ENCODE measurements at places on chromosomes 6 and 20.
A peak's percentile ranks its signal among the peaks of the same experiment; 100 is the strongest.

DNA sequence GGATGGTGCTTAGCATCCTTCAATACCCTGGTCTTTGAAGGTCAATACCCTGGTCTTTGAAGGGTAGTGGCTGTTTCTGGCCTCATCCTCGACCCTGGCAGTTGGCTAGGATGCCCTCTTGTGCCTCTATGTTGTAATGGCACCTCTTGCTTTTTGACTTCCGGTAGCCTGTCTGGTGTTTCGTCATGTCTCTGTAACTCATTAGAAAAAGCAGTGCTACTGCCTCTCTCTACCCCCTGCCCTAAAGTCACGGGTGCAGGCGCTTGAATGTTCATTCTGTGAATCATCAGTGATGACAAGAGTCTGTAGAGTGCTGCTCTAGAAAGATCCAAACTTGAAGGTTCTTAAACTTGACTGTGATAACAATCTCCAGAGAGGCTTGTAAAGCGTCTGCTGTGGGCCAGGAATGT lies 28.3 kb downstream of the RSPO4 start:
- DNase-seq, result no peak

DNA sequence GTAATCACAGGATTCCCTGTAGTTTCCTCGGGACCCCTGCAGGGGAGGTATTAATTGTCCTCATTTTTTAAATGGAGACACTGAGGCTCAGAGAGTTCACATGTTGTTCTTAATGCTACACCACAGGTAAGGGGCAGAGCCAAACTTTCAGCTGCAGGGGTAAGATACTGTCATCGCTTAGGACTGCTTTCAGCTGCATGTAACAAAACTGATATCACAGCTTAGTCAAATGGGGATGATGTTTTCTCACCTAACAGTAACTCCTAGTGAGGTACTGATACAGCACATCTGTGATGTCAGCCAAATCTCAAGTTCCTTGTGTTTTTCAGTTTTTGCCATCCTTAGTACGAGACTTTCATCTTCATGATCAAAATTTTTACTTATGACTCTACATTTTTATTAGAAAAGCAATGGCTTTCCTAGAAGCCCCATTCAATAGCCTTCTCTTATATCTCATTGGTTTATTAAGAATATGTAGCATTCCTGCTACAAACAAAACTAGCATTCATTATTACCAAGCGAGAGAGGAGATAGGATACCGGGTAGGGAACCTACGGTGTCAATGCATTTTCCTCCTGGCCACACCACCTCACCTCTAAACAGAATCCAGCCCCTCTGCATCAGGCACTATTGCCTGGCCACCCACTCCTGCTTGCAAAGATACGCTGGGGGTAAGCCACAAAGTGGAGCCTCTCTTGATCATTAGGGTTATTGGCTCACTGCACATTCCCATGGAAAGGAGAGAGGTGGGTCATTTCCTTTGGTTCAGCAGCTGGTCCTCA lies 557.5 kb downstream of the CD83 start:
- DNase-seq, result no peak

GRCh38 chr6:33316603-33317418 lies 733 bp downstream of the ZBTB22 start:
- DNase-seq, result no peak

DNA sequence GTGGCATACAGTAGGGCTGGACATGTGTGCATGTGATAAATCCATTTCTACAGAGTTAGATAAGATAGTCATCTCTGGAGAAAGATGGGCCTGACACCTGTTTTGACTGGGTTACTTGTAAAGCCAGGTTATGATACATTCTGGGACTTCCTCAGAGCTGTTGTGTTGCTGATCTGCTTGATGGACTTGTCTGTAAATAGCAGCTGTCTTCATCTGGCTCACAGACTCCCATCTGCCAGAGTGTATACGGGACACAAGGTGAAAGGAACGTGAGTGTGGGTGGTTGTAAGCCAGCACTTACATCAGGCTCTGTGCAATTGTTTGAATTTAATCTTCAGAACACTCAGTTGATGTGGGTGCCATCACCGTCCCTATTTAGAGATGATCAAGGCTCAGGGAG lies 49.8 kb downstream of the ZDHHC14 start:
- peak; percentile 73 for DNase-seq

DNA sequence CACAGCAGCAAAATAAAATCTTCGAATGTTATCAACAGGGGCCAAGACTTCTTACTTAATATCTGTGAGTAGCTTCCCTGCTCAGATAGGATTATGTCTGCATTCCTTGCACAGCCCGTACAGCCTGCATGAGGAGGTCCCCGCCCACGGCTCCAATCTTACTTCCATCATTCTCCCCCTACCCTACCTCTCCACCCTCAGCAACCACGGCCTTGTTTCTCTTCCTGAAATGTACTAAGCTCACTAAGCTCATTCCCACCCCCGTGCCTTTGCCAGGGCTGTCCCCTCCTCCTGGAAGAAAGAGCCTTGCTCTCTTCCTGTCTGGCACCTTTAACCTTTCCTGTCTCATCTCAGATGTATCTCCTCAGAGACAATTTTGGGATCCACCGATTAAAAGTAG lies 120.4 kb downstream of the BCAS1 start:
- DNase-seq, result no peak

DNA sequence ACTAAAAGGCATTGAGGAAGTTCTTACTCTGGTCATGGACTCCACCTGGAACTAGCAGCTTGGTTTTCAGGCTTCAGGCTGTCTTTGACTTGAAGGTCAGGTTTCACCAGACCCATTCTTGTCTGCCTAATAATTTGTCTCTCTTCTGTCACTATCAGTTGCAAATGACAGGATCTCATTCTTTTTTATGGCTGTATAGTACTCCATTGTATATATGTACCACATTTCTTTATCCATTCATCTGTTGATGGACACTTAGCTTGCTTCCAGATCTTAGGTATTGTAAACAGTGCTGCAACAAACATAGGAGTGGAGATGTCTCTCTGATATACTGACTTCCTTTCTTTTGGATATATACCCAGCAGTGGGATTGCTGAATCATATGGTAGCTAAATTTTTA lies 73.1 kb upstream of the SYNCRIP start:
- no peak for DNase-seq

GRCh38 chr20:14450256-14450655 lies 112.8 kb upstream of the FLRT3 start:
- no peak for DNase-seq

DNA sequence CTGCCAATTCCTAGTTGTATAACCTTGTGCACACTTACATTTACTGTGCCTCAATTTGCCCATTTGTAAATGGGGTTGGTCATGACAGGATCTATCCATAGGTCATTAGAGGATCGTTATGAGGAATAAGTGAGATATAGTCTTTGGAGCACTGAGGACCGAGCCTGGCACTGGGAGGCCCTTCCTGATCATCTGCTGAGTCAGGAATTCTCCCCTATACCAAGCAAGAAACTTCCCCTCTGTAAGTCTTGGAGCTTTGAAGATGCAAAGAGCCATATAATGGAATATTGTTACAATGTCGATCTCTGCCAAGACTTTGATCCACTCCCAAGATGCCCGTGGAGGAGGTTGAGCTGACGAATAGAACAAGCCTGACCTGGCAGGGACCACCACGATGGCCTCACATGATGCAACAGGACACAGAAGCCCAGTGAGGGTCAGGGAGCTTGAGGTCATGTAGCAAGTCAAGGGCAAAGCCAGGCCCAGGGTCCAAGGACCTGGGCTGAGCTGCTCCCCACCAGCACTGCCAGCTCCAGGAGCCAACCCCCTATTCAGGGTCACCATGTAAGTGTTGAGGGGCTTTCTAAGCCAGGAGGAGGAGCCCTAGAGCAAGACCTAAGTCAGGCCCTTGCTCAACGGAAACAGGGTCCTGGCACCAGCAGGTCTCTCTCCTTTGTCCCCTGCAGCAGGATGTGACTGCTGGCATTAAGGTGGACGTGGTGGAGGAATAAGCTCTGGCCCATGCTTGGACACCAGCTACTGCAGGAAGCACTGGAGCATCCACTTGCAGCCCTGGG lies 16.7 kb downstream of the PDRG1 start:
- DNase-seq, result no peak

- no peak for DNase-seq
Observed at GRCh38 chr6:31765910-31766794, 3.7 kb downstream of the SAPCD1 start.

- DNase-seq, result no peak
Observed at GRCh38 chr20:23868321-23868720, 11.2 kb downstream of the CST5 start.

DNA sequence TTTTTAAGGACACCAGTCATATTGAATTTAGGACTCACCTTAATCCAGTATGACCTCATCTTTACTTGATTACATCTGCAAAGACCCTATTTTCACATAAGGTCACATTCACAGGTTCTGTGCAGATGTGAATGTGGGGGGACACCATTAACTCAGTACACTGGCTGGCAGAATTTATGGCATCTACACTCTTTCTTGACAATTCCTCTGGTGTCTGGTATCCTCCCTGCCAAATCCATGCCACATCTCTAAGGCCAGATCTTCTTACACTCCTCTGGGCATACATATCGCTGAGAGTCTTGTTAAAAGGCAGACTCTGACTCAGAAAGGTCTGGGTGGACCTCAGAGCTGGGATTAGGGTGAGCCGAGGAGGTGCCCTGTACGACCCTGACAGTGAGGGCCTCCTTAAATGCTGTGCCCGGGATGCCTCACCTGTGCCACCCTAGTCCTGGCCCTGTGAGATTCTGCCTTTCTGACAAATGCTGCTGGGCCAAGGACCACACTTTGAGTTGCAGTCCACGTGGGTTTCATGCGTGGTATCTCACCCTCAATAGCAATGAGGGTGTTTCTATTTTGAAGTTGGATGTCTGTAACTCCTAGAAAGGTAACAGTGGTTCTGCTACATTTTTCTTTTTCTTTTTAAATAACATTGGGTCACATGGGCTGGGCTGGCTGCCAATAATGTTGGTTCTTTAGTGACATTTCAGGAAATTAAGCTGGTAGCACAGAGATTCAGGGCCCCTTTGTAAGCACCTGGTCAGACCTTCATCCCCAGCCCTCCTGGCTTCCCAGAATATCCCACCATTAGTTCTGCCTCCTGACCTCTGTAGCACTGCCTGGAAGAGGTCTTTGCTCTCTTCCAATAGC lies 17.2 kb upstream of the LRRN4 start:
- no peak for DNase-seq

DNA sequence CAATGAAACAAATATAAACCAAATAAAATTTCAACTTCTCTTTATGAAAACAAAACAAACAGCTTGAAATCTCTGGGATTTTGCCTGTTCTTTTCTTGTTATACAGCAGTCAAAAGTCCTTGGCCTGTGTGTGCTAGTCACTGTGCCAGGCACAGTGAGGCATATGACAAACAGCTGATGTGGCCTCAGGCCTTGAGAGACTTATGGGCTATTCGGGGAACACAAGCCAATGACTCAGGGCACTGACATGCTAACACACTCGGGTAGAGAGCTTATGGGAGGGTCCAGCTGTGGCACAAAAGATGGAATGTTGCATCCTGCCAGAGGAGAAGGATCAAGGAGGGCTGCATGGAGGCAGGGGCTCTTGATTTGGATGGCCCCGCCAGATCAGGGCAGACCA lies 95.4 kb upstream of the NKX2-2 start:
- DNase-seq, result no peak

Data from cardiac septum (tissue), 1 donor.